ENCODE measurements at places on chromosomes 7 and 10.

DNA sequence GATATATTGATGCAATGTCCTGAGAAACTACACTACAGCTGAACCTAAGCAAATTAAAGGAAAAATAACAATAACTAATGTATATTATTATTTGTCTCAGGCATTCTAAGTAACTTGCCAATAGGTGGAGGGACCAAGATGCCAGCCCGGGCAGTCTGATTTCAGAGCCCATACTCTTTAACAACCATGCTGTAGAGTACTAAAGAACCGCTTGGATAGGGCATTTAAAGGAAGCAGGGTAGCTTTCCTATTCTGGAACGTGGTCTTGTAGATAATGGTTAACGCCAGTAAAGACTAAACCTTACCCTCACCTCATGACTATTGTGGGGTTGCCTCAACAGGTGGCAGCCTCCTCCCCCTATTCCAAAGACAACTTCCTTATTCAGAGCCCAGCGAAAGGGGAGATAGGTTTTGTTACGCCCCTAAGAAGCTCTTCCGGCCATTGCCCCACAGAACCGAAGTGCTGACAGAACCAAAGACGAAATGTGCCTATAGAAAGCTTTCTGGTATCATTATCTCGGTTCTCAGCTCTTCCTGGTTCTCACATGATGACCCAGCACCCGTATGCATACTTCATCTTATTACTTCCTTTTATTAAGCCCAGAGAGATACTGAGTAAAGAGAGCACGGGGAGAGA, 707 bp upstream of the C1GALT1 start:
- DNase-seq: peak; percentile 65

- no peak for DNase-seq
Observed at GRCh38 chr10:87642988-87643387, 16.7 kb upstream of the PAPSS2 start.

DNA sequence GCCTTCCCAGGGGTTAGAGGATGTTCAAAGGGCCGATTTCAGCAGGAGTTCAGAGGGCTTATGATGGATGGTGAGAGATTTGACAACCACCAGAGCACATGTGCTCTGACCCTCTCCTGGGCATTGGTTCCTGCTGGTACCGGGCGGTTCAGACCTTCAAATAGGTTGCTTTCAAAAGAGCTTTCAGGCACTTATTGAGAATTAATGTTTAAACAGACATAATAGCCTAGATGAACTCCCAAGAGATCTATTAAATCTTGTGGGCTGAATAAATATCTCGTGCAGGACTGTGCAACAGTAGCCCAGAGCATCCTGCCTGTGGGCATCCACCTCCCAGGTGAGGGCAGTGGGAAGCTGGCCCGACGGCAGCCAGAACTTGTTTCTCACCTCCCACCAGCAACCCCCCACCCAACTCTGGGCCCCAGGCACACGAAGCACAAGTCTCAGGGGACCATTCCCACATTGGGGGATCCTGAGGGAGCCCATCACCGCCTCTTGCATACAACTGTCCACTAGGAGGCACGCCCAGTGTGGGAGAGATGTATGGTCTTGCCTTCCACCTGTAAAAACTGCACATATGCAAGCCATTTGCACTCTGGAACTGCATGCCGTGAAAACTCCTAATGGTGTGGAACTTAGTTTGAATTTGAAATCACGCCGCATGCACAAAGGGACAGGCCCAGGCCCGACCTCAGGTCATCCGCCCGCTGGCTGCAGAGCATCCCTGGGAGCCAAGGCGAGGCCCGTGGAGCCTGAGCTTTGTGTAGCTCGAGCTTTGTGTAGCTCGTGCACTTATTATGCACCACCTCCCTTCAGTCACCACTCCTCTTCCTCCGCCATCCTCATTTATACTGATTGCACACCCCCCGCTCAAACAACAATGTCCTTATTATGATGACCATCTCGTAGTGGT, 147.8 kb downstream of the ADCY1 start:
- DNase-seq: no peak

DNA sequence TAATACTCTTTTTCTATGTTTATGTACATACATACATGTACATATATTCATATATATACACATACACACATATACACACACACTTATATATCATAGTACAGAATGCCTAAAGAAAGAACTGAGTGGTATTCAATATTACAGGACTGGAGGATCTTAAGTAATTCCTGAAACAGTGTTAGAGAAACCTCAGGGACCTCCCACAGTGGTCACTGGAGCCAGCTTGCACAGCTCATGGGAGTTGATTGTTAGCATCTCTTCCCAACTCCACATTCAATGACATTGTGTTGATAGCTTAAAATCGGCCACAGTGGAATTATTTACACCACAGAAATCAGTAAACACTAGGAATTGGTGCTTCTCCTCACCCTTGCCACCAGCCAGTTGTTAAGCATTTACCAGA, 6.0 kb downstream of the LRRC17 start:
- DNase-seq: no peak

GRCh38 chr7:44307301-44307900, 18.0 kb downstream of the CAMK2B start:
- peak; percentile 15 for DNase-seq

- DNase-seq: peak; percentile 93
Observed at GRCh38 chr10:70458329-70459060, 17.0 kb upstream of the NODAL start.
